ENCODE measurements at places on chromosomes 3 and 15.

GRCh38 chr3:7589526-7589925 is 728.6 kb downstream of the GRM7 start:
- no peak for DNase-seq

DNA sequence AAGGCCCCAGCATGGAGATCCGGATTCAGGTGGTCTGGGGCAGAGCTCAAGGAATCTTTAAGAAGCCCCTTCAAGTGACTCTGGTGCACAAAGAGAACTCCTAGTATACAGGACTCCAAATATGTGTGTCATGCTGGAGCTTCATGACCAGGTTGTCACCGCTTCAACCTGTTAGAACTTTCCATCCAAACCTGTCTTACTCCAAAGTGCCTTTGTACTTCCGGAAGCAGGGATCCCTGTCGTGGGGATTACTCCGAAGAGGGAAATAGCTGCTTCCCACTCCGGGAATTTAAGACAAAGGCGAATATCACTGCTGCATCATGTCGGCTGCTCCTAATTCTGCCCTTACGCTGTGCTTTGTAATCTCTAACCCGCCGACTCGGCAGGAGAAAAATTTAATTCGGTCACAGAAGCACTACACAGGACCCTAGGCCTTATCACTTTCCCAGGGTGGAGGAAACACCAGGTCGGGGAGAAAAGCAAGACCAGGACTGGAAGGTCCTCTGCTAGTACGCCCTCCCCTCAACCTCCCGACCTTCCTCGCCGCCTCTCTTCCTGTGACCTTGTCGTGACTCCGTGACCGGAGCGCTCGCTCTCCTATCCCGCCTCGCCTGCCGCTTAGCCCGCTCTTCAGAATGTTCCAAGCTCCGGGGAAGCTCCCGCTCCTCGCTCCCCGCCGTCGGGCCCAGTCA is 730 bp downstream of the HIGD1A start:
- DNase-seq = no peak

DNA sequence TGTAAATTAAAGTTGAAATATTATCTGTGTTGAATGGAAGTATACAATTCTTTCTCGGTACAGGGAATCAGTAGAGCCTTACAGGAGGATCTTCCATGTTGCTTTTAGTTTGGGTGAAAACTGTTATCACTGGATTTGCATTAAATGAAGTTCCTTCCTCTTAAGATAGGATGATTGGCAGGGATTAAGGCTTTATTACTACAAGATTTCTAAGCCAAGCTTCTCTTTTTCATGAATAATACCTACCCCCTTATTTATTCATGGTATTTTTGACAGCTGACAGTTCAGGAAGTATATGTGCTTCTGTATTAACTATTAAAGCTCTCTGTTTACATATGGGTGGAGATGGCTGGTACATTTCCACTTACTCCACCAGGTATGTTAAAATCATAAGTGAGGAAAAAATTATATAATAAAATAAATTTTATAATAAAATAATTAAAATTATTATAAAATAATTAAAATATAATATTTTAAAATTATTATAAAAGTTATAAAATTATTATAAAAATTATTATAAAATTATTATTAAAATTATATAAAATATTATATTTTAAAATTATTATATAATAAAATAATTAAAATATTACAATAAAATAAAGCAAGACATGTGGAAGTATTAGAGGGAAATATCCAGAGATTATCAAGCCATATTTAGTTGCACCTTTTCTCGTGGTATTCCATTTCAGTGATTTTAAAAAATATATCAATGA is 332.9 kb downstream of the ROBO2 start:
- no peak for DNase-seq

DNA sequence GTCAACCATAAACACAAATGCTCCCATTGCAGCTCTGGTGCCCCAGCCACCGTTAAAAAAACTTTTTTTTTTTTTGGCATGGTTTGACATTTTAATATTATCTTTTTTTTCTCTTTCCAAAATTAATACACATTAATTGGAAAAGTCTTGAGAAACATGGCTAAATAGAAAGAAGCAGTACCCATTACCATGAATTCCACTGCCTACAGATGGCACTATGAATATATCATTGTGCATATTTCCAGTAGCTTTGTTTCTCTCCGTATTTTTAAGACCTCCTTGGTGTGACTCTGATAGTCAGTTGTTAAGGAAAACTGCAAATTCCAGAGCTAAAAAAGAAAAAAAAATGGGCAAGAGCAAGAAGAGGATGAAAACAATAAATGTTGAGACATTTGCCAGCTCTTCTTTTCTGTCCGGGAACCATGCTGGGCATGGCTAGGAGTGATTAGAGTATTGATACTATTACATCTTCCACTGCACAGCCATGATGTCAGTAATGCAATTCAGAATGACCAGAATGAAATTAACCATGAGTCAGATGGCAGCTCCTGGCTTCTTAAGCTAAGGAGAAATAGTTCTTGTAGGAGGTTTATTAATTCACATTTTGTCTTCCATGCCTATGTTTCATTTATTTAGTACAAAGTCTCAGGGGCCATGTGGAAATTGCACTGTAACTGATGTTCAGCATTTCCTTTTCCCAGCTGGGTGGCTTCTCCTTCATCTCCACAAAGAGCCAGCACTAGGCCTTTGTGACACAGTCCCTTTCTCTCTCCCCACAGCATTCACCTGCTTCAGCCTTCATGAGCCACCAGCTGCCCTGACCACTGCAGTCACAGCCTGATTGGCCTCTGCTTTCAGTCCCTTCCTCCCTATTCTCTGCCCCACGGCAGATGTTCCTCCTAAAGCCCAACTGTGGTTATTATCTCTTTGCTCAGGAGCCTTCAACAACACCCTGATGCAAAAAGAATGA is 31.8 kb downstream of the SLC7A14 start:
- DNase-seq = no peak

DNA sequence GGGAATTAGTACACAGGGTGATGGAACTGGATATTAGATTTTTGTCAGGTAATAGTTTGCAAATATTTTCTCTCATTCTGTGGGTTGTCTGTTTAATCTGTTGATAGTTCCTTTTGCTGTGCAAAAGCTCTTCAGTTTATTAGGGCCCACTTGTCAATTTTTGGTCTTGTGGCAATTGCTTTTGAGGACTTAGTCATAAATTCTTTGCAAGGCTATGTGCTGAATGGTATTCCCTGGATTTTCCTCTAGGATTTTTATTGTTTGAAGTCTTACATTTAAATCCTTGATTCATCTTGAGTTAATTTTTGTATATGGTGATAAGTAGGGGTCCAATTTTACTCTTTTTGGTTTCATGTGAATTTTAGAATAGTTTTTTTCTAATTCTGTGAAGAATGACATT is 111.3 kb downstream of the ARRDC4 start:
- DNase-seq = no peak

DNA sequence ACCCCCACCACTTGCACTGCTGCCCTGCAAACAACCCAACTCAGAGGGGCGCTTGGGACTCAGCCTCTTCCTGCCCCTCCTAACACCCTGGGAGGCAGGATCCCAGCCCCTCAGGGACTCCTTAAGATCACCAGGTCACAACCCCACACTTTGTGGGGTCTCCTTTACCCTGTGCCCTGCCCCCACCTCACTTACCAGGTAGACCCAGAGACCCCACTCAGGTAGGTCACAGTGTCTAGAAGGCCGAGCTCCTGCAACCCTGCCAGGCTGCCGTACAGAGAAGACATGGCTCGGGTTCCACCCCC is 9.1 kb downstream of the PLA2G4F start:
- no peak for DNase-seq

DNA sequence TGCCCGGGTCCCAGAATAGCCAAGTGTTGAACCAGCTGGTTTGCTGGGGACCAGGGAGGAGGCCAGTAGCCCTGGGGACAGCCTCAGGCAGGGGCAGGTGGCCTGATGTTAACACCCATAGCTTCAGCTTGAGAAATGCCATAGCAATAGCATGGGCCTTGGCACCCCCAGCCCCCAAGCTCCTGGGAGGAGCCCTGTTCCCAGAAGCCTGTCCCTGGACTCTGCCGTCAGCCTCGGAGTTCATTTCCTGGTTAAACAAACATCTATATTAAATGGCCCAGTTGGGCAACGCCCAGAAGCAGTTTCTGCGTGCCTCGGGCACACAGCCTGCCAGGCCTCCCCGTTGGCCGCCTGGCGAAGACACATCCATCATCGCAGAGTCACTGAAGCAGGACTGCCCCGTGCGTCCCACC is 58.2 kb downstream of the FGD5 start:
- peak; percentile 64 for DNase-seq

DNA sequence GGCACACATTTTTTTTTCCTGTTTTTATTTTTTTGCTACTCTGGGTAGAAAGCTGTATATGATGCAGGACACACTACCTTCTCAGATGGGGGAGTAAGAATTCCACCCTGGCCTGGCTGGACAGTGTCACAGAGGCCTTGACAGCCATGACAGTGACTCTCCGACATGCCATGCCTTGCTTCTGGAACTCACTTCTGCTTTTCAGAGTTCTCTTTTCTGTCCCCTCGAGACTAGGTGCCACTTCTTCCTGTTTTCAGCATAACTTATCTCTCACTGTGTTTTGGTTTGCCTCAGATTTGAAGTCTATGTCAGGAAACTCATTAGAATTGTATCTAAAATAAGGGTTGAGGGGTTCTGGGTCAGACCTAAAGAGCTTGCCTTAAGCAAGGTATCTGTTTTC is 69.1 kb upstream of the SEC13 start:
- DNase-seq = no peak

DNA sequence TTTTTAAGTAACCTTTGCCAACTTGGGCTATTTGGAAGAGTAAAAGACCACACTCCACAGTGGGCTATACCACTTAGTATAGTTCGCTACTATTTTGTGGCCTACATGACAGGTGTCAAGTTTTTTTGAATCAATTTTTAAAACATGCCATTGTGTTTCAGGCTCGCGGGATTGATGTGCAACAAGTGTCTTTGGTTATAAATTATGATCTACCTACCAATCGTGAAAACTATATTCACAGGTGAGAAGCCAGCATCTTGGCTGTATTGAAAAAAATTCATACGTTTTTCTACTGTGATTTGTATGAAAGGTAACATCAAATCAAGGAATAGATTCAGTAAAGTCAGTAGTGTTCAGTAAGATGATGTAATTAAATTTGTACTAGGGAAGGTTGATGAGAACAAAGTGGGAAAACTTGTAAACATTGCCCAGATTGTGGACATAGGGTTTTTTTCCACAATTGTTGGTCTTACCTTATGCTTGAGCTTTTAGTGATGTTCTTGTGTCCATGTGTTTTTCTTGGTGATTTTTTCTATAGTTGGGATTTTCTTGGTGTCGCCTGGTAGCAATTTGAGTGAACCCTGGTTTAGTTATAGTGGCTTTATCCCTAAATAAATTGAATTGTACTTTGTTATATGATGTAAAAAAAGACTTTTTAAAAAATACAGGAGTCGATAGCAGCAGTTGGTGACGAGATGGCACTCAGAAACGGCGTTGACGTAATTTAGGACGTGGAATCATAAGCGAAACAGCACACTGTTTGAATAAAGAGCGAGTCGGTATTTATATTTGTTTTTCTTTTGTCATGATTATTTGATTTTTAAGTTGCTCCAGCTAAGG is 4.5 kb downstream of the EIF4A2 start:
- DNase-seq = no peak

DNA sequence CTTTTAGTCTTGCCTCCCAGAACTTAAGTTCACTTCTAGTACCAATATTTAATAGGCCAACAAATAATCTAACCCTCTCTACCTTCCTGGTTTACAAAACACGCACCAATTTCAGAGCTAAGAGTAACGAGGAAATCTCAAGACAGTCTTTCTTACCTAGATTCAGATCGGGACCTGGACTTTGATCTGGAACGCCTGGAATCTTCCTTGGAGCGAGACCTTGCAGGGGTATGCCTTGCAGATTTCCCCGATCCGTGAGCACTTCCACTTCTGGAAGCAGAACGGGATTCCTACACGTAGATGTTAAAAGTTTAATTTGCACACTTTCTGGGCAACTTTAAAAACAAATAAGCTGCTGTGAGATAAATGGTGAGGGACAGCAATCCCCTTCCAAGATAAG is 11.4 kb downstream of the TRA2B start:
- DNase-seq = no peak

DNA sequence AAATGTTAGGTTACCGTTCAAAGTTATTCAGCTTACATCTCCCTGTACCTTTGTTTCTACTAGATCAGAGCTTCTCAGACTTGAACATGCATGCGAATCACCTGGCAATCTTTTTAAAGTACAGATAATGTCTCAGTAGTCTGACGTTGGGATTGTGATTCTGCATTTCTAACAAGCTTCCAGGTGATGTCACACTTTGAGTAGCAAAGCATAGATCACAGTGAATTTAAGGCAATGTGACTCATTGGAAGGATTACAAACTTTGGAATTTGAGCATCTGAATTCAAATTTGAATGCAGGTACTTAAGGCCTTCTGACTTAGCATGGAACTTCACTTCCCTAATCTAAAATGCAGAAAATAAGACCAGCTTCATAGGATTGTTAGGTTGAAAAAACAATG is 10.8 kb upstream of the ZMAT3 start:
- no peak for DNase-seq

DNA sequence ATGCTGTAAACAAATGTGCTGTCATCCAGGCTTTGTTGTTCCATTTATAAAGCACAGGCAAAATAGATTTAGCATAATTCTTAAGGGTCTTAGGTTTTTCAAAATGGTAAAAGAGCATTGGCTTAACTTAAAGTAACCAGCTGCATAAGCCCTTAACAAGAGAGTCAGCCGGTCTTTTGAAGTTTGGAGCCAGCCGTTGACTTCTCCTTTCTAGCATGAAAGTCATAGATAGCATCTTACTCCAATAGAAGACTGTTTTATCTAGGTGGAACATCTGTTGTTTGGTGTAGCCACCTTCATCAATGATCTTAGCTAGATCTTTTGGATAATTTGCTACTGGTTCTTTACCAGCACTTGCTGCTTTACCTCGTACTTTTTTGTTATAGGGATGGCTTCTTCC is 297.5 kb upstream of the DCBLD2 start:
- DNase-seq = no peak
